ENCODE measurements at places on chromosomes 11 and 22.

DNA sequence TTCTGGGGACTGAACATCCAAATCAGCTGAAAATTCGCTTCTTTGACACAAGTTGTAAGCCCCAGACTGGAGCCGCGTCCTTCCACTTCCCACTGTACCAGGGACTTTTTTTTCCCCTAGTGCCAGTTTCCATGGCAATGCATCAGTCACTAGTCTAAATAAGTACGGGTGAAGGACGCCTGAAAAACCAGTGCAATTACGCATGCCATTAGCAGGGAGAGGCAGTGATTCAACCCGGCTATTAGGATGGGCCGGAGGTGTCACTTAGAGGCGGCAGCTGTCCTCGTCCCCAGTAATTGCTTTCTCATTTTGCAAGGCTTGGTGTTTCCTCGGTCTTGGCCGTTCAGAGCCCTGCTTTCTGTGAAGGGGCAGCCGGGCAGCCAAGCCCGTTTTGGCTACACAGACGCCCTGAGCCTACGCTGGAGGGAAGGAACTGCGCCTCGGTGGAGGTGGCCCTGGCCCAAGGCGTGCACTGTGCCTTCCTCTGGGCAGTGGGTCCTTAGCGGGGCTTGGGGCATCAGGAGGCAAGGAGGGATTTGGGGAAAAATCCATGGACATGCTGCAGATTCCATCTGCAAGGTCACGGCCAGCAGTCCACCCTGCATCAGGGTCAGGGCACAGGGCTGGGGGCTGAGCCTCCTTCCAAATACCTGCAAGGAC is 319.7 kb downstream of the CTTN start:
- DNase-seq, result no peak

DNA sequence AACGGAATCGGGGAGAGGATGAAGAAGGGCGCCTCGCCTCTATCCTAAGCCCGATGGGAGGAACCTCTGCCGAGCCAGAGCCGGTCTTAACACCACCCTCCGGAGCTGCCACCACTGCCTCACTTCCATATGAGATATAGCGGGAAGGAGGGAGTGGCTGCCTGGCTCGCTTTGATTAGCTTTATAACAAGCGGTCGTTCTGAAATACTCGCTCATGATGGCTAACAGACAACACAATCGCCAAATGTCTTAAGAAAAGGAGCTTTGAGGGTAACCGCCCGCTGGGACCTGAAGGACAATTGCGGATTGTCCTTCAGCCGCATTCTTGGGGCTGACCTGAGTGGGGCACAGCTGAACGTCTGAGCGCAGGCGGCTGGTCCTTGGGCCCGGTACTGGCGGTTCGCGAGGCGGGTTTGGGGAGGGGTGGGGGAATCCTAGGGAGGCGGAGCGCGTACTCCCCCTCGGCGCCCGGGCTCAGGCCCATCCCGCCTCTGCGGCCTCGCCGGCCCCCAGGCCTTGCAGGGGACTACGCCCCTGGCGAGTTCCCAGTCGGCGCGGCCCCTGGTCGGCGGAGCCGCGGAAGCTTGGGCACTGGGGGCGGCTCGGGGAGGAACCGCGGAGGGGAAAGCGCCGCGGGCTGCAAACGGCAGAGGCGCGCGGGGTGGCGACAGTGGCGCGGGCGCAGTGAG is at the start of gene PLAAT5:
Gene PLAAT5, minus strand, starts transcription at position 617 of the 689 bp plus-strand sequence. Its CDS starts 133 bp downstream, at position 484.
- DNase-seq, result no peak

DNA sequence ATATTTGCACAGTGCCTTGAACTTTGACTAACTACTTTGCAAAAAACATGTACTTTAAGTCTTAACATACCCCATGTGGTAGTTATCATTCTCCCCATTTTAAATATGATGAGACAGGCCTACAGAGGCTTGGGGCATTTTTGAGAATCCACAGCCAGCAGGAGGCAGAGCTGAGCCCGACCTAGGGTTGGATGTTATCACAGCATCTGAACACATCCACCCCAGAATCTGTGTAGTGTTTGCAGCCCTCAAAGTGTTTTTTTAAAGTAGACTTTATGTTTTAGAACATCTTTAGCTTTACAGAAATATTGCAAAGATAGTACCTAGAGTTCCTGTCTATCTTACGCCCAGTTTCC is 17.6 kb downstream of the OTOG start:
- DNase-seq, result no peak

GRCh38 chr11:13680501-13681264 is 12.2 kb downstream of the FAR1 start:
- DNase-seq, result no peak

GRCh38 chr22:47673557-47673956 is 911.1 kb downstream of the TBC1D22A start:
- DNase-seq, result no peak

DNA sequence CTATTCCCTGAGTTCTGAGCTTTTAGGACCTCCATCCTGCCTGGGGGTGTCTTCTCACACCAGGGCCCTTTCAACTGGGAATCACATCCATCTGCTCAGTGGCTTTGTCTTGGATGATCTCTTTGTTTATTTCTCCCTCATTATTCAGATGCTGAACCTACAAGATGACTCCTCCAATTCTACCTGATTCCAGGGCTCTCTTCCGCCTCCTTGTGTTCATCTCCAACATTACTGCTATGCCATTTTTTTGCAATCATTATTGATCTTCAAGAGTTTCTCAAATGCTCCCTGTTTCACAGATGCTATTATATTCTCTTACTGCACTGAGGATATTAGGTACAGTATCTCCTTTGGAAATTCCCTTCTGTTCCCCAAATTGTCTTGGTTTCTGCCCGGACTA is 307.7 kb downstream of the SHANK2 start:
- DNase-seq, result no peak

- no peak for DNase-seq
Observed at GRCh38 chr11:19216709-19217374, 15.1 kb upstream of the CSRP3 start.

- no peak for DNase-seq
Observed at GRCh38 chr11:75762885-75763284, 5.7 kb upstream of the DGAT2 start.

DNA sequence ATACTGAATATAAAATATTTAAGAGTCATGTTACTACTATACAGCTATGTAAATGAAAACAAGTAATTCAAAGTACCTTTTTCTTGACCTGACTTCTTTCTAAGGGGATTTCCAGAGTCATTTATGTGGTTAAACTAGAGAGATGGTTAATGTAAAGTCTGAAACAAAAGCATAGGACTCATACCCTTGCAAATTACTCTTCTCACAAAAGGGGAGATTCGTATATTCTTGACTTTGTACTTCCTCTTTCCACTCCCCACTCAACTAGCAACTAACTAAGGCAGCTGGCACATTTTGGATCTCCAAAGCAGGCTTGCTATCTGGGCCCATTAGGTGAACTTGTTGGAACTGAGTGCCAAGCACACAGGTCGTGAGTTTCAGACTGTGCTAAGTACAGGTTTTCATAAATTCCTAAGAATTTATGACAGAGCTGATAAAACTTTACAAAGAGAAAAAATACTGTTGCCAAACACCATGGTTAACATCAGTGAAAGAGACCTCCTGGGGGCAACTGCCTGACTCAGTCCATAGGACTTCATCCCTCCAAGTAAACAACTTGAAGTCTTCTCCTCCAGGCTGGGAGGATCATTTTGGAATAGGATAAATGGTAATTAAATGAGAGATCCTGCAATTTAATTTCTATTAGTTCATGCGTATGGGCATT is 77.0 kb upstream of the DDI1 start:
- DNase-seq, result no peak

GRCh38 chr11:27421819-27422494 is 50.6 kb downstream of the LGR4 start:
- no peak for DNase-seq

DNA sequence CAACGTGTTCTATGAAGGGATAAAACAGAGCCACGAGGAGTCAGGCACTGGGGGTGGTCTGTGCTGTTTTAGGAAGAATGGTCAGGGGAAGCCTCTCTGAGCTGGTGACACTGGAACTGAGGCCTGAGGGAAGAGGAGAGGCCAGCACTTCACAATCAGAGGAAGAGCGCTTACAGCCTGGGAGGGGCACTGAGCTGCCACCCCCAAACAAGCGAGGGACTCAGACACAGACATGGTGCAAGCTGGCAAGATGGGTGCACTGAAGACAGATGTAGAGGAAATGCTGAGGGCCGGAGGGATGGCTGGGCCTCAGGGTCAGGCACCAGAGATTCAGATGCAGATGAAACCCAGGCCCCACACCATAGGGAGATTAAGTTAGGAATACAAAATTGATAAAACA is 40.0 kb upstream of the TP53I11 start:
- no peak for DNase-seq

DNA sequence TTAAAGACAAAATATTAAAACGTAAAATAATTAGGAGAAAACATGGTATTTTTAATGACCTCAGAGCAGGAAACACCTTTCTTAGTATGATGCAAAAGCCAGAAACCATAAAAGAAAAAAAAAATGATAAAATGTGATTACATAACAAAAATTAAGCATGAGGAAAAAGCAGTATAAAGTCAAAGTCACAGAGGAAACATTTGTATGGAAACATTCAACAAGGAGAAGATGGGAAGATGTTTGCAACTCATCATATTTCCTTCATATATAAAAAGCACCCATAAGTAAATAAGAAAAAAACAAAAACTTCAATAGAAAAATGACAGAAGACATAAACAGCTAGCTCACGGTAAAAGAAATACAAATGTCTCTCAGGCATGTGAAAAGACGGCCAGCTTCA is 17.3 kb downstream of the SHISAL1 start:
- DNase-seq, result no peak

GRCh38 chr11:91984033-91984584 is 240.5 kb upstream of the FAT3 start:
- no peak for DNase-seq

DNA sequence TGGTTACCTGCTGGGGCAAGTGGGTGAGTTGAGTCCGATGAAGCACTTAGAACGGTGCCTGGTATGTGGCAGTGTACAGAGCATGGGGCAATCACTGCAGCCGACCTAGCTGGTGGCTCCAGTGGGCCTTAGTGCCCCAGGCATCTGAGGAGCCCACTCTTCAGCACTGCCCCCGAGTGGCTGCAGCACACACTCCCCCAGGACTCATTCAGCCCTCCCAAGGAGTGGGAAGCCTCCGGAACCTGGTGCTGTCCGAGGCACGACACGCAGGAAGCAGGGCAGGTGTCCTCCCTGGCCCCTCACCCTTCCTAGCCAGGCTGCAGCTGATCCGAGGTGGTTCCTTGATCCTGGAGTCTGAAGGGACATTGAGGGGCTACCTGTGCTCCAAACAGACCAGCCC is 42.4 kb upstream of the PRODH start:
- DNase-seq, result no peak

- DNase-seq, result no peak
Observed at GRCh38 chr11:85863855-85864254, 8.7 kb downstream of the CCDC83 start.

- no peak for DNase-seq
Observed at GRCh38 chr22:50161508-50162390, 8.8 kb upstream of the PANX2 start.

DNA sequence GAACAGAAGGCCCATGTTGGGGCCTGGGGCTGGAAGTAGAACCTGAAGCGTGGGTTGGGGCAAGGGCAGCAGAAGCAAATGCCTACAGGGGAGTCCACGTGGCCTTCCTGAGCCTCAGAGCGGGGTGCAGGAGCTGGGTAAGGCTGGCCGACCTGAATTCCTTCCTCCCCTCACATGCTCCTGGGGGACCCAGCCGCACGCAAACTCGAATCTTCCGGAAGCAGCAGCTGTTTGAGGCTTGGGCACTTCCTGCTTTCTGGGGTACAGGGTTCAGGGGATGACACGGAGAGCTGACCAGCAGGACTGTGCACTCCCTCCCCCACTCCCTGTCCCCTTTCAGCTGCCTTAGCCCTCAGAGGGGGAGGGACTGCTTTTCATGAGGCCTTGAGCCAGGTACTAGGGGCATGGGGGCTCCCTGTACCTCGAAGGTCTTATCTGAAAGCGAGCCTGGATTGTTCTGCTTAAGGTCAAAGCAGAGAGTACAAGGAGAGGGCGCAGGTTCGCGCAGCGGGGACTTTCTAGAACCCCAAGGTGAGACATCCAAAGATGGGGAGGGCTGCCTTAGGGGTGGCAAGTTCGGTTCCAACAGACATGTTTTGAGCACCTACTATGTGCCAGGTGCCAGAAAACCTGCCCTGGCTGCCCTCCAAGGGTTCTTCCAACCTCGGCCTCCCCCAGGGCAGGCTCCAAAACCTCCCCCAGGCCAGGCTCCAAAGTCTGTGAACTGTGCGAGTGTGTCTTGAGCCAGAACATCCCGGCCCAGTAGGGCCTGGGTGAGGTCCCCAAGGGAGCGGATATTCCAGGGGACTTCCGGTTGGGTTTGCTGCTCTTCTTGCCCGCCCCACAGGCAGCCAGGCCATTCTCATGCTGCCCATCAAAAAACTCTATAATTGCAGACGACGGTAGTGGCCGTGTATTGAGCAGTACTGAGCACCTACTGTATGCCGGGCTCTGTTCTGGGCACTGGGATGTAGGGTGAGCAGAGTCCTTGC is 1.7 kb downstream of the NCF4 start:
- no peak for DNase-seq

GRCh38 chr11:44555031-44555800 is 10.2 kb upstream of the CD82 start:
- no peak for DNase-seq

GRCh38 chr11:95299078-95299679 is 68.2 kb upstream of the SESN3 start:
- DNase-seq, result no peak

- DNase-seq, result no peak
Observed at GRCh38 chr22:39800790-39801520, 92.6 kb downstream of the ENTHD1 start.

GRCh38 chr11:3155691-3156258 is 9.3 kb downstream of the OSBPL5 start:
- no peak for DNase-seq

DNA sequence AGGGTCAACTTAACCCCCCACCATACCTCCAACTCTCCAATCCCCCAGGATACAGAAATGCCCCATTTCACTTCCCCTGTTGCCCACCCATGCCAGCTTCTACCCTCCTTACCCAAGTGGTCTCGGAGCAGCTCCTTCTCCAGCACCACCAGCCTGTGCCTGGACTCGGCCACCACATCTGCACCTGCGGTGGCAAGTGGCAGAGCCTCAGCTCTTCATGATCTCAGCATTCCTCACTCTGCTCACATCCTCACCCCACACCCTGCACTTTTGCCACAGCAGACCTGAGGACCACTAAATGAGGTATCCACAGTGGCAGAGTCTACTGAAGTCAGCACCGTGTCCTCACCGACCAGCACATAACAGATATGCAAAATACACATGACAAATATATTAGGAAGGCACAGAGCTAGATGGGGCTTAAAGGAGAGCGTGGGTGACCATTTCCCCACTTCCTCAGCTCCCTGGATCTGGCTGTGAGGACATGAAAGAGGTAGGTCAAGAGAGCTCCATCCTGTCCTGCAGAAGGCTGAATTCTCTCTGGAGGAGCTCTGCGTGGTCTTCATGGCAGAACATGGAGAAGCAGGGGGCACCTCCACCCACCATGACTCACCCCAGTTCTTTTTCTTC is 9.7 kb downstream of the NHERF4 start:
- DNase-seq, result no peak

Measured in cerebellum (tissue), 4 donors.